ENCODE measurements at places on chromosomes 13 and 19.
A peak's percentile ranks its signal among the peaks of the same experiment; 100 is the strongest.

DNA sequence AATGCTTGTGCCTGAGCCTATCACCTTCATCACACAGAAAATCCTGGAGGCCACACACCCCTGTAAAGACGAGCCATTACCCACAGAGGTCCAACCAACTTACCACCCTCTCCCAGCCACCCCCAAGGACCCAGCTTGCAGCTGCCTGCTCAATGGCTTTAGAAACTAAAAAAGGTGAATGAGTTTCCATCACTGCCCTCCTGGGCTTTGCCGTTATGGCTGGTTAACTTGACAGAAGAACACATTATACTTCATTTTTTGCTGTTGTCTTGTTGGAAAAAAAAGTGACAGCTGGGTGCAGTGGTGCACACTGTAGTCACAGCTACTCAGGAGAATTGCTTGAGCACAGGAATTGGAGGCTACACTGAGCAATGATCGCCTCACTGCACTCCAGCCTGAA, 17.4 kb upstream of the FEM1A start:
- DNase-seq: no peak

GRCh38 chr13:111338841-111339240, 18.4 kb downstream of the TEX29 start:
- no peak for DNase-seq

DNA sequence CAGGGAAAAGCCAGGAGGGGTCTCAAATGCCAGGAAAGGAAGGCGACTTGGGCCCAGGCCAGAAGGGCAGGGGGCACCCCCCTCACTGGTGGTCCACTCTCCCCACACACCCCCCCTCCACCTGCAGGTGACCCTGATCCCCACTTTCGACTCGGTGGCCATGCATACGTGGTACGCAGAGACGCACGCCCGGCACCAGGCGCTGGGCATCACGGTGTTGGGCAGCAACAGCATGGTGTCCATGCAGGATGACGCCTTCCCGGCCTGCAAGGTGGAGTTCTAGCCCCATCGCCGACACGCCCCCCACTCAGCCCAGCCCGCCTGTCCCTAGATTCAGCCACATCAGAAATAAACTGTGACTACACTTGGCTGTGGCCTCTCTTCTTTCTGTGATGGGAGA, 14.9 kb downstream of the MAP1S start:
- DNase-seq: no peak

DNA sequence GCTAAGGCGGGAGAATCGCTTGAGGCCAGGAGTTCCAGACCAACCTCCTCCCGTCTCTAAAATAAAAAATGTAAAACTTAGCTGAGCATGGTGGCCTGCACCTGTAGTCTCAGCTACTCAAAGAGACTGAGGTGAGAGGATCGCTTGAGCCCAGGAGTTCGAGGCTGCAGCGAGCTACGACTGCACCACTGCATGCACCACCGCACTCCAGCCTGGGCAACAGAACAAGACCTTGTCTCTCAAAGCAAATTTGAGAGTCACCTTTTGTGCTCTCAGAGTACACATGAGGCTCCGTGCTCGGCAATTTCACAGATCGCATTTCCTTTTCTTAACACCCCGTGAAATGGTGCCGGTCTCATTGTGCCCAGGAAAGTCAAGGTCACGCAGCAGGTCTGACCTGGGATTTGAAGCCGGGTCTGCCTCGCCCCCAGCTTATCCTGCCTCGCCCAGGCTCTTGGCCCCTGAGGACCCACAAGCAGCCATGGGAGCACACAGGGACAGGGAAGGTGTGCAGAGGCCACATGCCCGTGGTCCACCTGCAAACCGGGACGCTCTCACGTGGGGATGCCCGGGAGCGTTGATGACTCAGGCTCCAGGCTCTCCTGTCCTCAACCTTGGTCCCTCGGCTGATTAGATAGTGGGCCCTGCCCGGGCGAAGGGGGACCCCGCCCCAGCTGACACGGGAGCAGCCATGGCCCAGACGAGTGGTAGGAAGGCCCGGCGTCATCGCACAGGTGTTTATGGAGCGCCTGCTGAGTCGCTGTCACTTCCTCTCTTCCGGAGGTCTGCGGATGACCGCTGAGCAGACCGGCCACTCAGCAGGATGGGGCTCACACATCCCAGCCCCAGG, 1.1 kb upstream of the SMIM24 start:
- DNase-seq: no peak

- no peak for DNase-seq
Observed at GRCh38 chr13:43838909-43839308, 40.6 kb downstream of the CCDC122 start.

DNA sequence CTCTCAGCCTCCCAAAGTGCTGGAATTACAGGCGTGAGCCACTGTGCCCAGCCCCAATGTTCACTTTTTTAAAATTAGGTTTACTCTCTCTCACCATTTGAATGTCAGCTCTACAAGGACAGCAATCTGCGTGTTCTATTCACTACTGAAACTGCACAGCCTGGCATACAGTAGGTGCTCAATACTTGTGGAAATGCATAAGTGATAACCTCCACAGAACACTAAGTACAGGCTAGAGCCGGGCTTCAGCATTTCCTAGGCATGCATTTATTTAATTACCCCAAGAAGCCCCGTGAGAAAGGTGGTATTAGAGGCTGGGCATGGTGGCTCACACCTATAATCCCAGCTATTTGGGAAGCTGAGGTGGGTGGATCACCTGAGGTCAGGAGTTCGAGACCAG, 33.1 kb upstream of the TNFAIP8L1 start:
- no peak for DNase-seq

- DNase-seq: no peak
Observed at GRCh38 chr19:44684892-44685863, 13.8 kb upstream of the CEACAM16 start.

GRCh38 chr19:47313754-47314295, 4.2 kb downstream of the C5AR1 start:
- no peak for DNase-seq

- no peak for DNase-seq
Observed at GRCh38 chr13:85654227-85654626, 145.0 kb downstream of the SLITRK6 start.

DNA sequence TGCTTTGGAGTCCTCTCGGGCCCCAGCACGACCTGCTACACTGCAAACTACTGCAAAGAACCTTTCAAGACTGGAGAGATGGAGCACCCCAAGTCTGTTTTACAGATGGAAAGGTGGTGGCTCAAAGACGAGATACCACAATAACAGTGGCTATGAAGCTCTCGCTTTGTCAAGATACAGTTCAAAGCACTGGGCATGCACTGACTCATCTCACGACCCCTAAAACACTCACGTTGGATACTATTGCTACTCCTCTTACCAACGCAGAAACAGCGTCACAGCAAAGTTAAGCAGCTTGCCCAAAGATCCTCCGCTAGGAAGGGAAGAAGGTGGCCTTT, 24.0 kb upstream of the LAIR1 start:
- no peak for DNase-seq

DNA sequence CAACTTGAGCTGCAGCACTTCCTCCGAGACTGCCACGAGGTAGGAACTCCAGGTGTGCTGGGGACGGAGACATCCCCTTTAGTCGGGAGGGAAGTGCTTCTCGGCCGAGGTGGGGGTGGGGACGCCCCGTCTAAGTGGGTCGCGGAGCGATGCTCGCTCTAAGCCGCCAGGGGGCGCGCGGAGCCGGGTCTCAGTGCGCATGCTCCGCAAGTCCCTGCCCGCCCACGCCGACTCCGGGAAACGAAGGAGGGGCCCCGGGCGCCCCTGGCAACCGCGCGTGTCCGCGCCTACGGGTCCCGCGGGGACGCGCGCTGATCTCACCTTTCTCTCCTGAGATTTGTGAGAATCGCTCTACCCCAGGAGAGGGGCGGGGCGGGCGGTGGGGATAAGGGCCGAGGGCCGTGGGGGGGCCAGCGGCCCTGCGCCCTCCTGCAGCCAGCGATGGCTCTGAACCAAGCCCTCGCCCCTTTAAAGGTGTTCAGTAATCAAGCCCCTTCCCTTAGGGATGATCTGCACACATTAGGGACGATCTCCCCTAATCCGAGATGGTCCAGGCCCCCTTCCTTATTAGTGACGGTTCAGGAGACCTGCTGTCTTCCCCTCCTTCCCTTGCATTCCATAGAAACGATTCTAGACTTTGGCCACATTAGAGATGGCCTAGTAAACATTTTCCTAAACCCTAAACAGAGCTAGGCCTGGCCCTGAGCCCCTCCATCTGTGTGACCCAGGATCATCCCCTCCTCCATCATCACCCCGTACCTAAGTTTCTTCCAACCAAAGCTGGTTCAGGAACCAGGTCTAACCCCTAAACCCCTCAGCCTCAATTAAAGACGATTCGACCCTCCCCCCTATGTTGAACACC, 47.3 kb upstream of the SHKBP1 start:
- peak; percentile 95 for DNase-seq

- no peak for DNase-seq
Observed at GRCh38 chr13:113142876-113143275, 15.6 kb upstream of the PROZ start.

- DNase-seq: no peak
Observed at GRCh38 chr13:107329991-107330390, 762.1 kb upstream of the ARGLU1 start.

Data from NCI-H1436 (cell line).